ENCODE measurements at places on chromosomes 3 and 15.

DNA sequence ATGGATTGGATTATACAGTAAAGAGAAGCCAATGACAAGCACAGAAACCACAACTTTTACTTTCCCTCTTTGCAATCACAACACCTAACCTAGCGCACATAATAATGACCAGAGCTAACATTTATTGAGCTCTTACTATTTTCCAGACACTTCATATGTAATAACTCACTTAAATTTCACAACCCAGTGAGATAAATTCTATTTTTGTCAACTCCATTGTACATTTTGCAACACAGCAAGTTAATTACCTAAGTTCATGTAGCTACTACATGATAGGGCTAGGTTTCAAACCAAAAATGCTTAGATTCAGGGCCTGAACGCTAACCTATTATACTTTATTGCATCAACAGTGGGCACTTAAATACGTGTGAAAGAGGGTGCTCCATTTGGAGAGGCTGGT, 89.5 kb downstream of the GADL1 start:
- DNase-seq: no peak

- no peak for DNase-seq
These were observed 494.1 kb downstream of the GABRG3 start for GRCh38 chr15:27464941-27465612.

DNA sequence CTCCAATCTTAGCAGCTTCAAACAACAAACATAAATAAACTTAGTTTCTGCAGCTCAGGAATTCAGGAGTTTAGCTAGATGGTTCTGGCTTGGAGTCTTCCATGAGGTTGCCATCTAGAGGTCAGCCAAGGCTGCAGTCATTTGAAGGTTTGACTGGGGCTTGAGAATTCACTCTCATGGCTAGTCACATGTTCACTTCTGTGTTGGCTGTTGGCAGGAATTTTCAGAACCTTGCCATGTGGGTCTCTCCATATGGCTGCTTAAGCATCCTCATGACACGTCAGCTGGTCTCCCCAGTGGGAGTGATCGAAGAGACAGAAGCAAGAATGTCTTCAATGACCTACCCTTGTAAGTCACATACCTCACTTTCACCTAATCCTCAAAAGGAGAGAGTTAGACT, 269.2 kb upstream of the CNTN3 start:
- no peak for DNase-seq

- DNase-seq: no peak
These were observed 343.3 kb downstream of the ZNF385D start for GRCh38 chr3:21407743-21408142.
